AG09319 (cell line): ENCODE measurements at places on chromosomes 2 and 18.

DNA sequence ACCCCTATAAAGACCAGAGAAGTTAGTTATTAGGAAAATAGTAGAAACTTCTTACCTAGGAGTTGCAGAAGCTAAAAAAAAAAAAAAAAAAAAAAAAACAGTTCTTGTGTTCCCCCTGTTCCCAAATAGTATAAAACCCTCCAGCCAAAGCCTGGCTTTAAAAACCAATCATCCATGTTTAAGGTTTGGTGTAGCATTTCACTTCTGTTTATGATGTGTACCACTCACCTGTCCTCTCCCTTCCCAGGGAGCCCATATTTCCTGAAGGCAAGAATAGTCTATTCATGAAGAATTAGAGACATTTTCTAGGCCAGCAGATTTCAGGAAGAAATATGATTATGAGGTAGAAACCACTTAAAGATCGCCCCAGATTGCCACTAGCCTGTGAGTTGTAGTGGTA is 273.6 kb downstream of the SETBP1 start:
- DNase-seq: no peak

- no peak for DNase-seq
Observed at GRCh38 chr2:80303909-80304837, at the start of gene LRRTM1. TSS of gene LRRTM1 (minus strand) at chr2:80304752. CDS start at chr2:80303819, 933 bp downstream.

- no peak for DNase-seq
Observed at GRCh38 chr2:237407700-237408099, 6.3 kb downstream of the COL6A3 start.

GRCh38 chr2:20797096-20797495 is 25.8 kb downstream of the LDAH start:
- no peak for DNase-seq

DNA sequence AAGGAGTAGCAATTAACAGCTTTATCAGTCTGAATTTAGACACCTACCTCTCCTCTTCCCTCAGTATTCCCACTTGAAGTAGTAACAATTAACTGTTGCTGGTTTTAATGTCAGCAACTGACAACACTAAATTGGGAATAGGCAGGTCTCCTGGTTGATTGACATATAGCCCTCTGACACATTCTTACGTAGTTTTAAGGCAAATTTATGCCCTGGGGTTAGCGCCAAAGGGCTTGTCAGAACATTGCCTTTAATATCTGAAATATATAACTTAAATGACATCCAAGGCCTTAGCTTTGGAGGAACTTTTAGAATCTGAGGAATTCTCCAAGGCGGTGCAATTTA is 7.4 kb downstream of the ASXL3 start:
- no peak for DNase-seq

GRCh38 chr2:101682311-101682710 is 15.2 kb upstream of the MAP4K4 start:
- no peak for DNase-seq

- DNase-seq: no peak
Observed at GRCh38 chr2:61900281-61900680, 5.2 kb upstream of the COMMD1 start.

DNA sequence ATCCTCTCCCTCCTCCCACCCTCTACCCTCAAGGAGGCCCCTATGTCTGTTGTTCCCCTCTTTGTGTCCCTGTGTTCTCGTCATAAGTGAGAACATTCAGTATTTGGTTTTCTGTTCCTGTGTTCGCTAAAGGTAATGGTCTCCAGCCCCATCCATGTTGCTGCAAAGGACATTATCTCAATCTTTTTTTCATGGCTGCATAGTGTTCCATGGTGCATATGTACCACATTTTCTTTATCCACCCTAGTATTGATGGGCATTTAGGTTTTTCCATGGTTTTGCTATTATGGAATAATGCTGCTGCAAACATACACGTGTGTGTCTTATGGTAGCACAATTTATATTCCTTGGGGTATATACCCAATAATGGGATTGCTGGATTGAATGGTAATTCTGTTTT is 33.0 kb downstream of the PUM2 start:
- DNase-seq: no peak

DNA sequence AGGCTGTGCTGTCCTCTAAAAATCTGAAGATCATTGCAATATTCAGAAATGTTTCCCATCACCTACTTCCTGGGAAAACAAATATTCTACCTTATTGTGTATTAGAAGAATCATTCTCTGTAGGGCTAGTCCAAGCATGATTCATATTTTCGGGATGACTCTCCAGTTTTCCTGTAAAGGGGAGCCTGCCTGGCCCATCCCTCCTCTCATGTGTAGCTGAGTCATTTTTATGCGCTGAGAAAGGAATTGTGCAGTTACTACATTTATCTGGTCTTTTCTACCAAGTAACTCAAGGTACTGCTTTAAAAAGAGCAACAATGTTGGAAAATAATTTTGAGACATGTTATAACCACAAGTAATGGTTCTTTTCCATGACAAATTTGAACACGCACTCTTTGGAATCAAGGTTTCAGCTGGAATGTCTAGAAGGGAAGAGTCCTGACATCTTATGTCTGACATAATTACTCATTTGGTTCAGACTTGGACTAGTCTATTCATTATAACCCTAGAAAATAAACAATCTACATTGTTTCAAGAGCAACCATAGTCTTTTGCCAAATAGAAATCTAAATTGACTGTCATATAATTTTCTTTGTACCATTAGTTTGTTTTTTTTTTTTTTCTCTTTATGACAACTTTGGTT is 6.6 kb downstream of the DSG3 start:
- DNase-seq: no peak

DNA sequence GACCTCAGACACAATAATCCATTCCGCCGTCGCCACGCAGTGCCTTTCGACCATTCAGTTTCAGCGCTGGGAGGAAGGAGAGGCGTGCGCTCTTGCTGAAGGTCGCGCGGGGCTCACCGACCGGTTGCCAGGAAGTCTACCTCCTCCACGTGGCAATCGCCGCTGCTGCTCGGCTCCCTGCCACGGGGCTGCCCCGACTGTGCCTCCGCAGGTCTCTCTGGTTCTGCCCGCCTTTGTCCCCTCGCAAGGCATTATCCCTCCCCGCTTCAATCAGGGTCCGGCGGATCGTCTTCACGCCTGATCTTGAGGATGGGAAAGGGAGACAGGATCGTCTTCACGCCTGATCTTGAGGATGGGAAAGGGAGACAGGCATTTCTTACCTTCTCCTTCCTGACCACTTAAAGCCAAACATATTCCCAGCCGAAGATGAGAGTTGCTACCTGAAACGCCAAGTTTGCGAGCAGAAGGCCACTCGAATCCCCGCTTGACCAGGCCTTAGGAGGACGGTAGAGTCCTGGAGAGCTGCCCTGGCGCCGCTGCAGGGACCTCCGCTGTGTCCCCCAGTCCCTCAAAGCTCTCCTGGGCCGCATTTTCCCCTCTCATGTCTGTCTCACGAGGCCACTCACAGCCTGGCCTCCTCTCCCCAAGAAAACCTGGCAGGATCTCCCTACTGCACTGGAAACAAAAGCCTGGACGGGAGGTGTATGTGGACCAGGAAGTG is 4.3 kb upstream of the GPR45 start:
- no peak for DNase-seq

DNA sequence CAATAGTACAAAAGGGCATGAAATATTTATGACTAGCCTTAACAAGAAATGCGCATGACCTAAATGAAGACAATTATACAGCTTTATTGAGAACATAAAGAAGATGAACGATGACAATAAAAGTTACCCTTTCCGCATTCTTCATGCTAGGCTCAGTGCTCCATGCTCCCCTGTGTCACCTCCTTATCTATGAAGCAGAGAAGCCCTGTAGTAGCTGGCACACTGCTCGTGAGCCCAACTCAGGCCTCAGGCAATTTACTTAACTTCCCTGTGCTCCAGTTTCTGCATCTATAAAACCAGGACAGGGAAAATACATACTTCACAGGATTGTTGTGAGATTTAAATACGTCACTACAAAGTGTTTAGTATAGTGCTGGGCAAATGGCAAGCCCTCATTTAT is 34.5 kb upstream of the NABP1 start:
- no peak for DNase-seq

GRCh38 chr2:239552213-239552926 is 151.6 kb upstream of the HDAC4 start:
- no peak for DNase-seq

DNA sequence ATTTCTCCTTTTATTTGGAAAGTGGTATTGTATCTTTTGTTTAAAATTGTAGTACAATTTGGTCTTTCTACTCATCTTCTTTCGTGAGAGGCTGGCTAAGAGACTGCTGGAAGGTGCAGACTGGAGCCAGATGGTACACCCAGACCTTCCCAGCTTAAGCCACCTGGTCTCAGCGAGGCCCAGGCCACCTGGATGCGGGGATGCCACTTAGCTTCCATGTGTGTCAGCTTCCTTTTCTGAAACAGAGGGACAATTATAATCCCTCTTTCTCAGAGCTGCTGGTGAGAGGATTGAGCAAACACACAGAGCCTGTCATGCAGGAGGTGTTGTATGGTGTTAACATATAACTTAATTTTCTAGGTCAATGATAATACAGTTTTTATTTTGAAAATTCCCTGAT is 17.4 kb downstream of the FARP2 start:
- no peak for DNase-seq

DNA sequence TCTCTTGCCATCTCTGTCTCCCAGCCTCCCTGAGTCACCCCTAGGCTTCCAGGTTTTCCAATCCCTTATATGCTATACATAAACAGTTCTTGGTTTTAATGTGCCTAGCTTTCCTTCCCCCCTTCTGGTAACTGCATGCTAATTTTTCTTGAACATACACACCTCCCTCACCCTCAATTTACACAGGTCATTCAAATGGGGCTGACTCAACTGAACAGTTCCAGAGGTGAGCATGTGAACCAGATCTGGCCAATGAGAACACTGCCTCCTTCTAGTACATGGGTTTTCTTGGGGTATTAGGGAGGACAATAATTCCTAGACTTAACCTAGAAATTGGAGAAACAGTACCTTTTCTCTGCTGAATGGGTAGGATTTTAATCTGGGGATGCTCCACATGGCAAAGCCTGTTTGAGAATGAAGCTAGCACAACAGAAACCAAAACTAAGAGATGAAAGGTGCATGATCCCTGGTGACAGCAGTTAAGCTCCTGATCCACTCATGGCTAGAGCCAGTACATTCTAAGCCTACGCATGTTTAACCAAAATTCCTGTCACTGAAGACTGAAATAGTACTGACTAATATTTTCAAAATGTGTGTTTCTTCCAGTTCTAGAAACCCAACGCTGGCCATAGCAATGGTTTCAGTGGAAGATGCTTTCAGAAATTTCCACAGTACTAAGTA is 11.8 kb downstream of the SLC25A12 start:
- no peak for DNase-seq
